ENCODE measurements at places on chromosomes 5 and 9.

- DNase-seq, result no peak
Observed at GRCh38 chr5:74491586-74491985, 148.9 kb downstream of the ENC1 start.

- peak; percentile 67 for DNase-seq
Observed at GRCh38 chr5:170861917-170862766, at the start of gene RANBP17. TSS of gene RANBP17 (plus strand) at chr5:170862018.

- no peak for DNase-seq
Observed at GRCh38 chr5:160543395-160543794, 121.7 kb downstream of the PTTG1 start.

GRCh38 chr9:124350494-124351263 is 64.6 kb downstream of the PSMB7 start:
- DNase-seq, result no peak

GRCh38 chr5:111742177-111742994 is 14.6 kb downstream of the NREP start:
- DNase-seq, result peak; percentile 93

- DNase-seq, result no peak
Observed at GRCh38 chr9:71816916-71817451, 48.7 kb upstream of the CEMIP2 start.

DNA sequence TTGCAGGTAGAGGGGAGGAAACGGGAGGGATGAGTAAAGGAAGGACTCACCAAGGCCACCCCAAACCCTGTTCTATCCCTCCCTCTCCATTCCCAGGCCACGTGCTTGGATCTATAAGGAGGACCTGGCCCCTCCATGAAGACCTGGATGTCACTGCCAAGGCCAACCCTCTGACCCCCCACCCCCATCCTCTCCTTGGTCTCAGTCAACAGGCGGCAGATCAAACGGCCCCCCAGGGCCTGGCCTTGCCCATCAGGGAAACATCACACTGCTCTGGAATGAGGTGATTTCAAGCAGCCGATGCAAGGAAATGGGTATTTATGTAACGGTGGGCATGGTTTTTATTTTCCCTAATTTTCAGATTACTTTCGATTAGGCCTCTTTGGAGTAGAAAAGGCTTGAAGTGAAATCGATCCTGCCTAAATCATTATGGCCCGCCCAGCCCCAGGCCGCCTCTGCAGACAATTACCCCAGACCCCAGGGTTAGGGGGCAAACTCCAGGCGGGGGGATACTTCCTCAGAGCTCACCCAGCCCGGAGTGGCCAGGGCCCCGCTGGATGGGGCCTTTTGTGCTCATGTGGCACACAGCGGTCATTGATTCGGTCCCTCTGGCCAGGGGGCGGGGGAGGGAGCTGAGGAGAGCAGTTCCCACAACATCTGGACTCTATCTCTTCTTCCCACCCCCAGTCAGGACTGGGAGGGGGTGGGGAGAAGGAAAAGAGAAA is 125.3 kb downstream of the PHF2 start:
- DNase-seq, result no peak

DNA sequence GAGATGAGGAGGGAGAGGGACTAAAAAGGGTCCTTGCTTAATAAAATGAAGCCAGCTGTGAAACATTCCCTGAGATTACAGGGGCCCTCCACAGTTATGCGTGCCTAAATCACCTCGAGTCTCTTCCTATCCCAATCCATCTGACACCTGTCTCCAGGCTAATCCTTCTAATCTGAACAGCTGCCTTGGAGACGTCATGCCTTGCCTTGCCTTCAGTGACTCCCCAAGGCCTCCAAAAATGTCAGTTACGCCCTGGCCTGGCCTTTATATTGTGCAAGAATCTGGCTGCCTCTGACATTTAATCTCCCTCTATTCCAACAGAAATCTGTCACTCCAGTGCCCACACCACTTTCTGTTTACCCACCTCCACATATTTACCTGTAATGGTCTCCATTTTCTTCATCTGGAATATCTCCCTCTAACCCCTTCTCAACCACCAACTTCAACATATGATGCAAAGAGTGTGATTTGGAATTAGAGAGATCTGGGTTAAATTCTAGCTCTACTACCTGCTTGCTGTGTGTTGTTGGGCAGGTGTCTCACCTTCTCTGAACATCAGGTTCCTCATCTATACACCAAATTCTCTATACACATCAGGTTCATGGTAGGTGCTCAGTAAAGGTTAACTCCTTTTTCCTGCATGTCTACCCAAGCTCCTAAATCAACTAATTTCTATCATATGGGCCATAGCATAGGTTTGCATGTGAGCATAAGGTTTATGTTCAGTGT is 57.9 kb downstream of the PTCD2 start:
- no peak for DNase-seq

DNA sequence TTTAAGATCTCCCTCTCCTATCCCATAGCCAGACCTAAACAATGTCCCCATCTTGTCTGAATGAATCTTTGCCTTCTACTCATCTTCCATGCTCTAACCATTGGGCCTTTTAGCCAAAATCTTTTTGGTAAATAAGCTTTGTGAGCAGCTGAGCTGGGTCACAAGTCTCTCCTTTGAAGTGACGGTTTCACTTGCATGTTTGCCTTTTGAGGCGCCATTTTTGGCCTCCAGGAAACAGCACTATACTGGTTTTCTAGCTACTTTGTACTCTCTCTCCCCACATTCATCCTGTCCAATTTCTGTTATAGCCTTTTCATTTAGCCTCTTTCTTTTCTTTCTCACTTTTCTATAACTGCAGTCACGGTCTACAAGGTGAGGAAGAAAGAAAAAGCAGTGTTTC is 195.5 kb upstream of the C9orf72 start:
- no peak for DNase-seq

GRCh38 chr9:126932871-126933321 is 18.3 kb downstream of the RALGPS1 start:
- DNase-seq, result no peak

- DNase-seq, result no peak
Observed at GRCh38 chr5:119330367-119331183, 25.2 kb upstream of the TNFAIP8 start.

GRCh38 chr5:144210655-144211054 is 40.0 kb downstream of the KCTD16 start:
- no peak for DNase-seq

DNA sequence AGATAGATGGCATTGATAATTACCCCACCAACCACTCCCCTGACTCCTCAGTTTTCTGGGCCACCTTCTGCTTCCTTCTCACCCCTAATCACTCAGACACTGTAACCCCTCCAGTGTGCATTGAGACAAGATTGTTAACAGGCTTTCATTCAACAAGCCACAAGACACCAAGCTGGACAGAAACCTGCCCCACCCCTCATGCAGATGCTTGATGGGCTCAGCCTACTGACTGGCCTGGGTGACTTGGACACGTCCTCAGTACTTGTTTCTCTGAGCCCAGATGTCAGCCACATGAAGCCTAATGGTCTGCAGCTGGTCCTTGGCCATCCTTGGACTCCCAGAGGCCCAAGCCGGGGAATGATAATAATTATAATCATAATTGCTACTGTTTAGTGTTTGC is 71.4 kb upstream of the SMIM23 start:
- DNase-seq, result no peak

- DNase-seq, result no peak
Observed at GRCh38 chr5:39218482-39219402, 621 bp downstream of the FYB1 start.

DNA sequence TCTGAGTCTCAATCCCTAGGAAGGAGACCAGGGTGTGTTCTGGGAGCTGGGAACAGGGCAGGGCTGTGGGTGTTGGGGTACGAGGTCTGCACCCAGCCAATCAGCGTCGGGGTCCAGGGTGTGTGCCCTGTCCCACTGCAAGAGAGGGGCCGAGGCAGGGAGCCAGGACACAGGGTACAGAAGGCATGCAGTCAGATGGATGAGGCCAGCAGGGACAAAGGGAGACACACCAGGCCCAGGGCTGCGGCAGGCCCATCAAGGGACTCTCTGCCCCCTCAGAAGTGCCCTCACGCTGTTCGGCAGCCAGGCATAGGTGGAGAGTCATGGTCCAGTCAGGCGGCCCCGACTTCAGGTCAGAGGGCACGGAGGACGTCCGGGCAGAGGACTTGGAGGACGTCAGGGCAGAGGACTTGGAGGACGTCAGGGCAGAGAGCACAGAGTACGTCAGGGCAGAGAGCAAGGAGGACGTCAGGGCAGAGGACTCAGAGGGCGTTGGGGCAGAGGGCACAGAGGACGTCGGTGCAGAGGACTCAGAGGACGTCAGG is 28.8 kb upstream of the ADAMTS2 start:
- no peak for DNase-seq

- DNase-seq, result no peak
Observed at GRCh38 chr5:33828626-33829308, 63.0 kb downstream of the ADAMTS12 start.

GRCh38 chr9:130522233-130522808 is 57.1 kb upstream of the FUBP3 start:
- no peak for DNase-seq

GRCh38 chr9:34490760-34491159 is 32.0 kb downstream of the ENHO start:
- no peak for DNase-seq

- no peak for DNase-seq
Observed at GRCh38 chr5:179421144-179421901, 76.1 kb upstream of the ADAMTS2 start.

- no peak for DNase-seq
Observed at GRCh38 chr5:76339919-76340318, 63.2 kb upstream of the IQGAP2 start.

GRCh38 chr5:11153670-11154382 is 392.8 kb upstream of the DAP start:
- DNase-seq, result no peak

DNA sequence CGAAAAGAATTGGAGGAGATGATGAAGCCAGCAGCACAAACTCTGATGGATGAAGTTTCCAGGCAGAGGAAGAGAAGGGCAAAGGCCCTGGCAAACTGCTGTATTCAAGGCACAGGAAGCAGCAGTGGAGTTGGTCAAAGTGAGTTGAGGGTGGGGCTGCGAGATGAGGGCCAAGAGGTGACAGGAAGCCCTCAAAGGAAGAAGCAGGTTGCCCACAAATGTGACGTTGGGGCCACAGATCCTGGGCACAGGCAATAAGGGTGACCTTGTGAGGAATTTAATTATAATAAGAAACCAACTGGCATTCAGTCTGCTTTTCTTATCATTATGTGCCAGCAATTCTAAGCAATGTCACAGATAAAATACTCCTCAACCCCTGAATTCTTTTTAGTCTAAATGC is 261.8 kb downstream of the CTNND2 start:
- DNase-seq, result no peak

- peak; percentile 8 for DNase-seq
Observed at GRCh38 chr5:66829826-66830225, 233.6 kb downstream of the MAST4 start.

DNA sequence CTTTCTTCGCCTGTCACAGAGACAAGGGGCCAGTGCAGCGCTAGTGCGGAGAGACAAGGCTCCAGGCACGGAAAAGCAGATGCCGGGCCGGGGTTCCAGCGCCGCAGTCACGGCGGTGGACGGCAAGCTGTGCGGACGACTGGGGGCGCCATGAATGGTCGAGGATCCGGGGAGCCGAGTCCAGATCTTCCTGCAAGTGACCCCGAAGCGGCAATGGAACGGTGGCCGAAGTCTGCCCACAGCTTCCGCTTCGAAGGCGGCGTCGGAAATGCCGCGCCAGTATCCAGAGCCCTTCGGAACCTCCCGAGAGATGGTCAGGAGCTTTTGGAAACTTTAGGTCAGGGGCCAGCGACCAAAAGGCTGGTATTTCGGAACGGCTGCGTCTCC is 601 bp upstream of the FAF2 start:
- no peak for DNase-seq

DNA sequence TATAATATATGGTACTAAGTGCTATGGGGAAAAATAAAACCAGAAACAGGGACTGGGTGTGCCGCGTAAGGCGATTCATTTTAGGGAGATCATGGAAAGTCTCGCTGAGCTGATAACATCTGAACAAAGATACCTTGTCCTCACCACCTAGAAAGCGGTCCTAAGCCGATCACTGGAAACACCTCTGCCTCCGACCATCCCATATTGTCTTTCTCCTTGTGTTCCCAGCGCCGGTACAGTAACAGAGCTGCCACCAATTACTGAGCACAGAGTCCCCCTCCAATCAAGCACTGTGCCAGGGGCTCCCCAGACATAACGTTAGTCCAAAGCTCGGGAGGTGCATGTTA is 704 bp downstream of the CCDC112 start:
- no peak for DNase-seq

GRCh38 chr5:152514827-152515397 is 109.8 kb upstream of the NMUR2 start:
- peak; percentile 11 for DNase-seq

- DNase-seq, result peak; percentile 66
Observed at GRCh38 chr5:59367791-59368394, 525.6 kb downstream of the PDE4D start.

- DNase-seq, result no peak
Observed at GRCh38 chr9:76629205-76629990, 134.8 kb upstream of the PCA3 start.

DNA sequence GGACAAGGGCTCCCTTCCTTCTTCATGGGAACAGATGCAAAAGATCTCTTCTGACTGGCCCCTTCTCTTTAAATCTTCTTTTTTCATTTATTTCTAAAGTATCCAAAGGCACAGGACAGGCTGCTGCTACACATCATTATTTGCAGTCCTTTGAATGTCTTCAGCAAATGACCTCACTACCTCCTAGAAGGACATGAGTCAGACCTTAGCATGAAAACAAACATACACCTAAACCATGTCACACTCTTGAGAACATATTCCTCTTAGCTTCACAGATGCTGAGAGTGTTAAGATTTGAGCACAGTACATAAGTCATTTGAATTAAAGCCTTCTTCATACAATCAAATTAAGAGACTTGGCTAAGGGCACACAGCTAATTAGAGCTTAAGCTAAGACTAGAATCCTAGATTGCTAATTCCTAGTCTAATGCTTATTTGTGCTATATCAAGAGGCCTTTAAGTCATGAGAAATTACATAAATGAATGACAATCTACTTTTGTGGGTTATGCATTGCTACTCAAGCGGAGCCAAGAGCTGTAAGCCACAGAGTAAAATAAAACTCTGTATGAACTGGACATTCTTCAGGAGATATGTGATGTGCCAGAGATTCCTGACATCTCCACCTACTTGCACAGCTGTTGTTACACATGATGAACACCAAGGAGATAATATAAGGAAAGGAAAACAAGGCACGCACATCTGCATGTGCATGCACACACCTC is 109.1 kb upstream of the PTGER4 start:
- DNase-seq, result peak; percentile 90

DNA sequence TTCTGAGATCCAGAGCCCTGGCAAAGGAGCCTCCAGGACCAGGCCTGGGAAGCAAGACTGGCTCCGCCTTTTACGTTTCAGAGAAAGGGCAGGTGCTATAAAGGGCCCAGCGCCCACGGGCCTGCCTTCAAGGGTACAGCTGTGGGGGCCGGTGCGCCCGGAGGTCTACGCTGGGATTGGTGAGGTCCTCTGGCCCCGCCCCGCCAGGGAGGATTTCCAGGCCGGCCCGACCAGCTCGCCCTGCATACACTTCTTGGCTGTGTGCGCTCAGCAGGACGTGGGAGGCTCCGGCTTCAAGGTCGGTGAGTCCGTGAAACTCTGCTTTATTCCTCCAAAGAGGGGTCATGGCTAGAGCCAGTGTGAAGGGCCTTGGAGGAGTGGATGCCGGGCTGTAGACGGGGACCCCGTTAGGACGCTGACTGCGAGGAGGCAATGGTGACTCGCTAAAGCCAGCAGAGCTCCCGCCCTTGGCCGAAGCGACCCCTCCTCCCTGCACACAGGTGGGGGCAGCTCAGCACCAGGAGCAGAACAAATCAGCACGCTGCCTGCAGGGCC is at the start of gene CKMT2:
Gene CKMT2 (plus strand): TSS at position 243 of the 555 bp plus-strand sequence. CDS start 17,811 bp downstream, outside the sequence.
- no peak for DNase-seq

Data from IMR-90 (cell line).